Suppressor macrophage (primary cell): ENCODE measurements at places on chromosomes 1 and 21.
A peak's percentile ranks its signal among the peaks of the same experiment; 100 is the strongest.

DNA sequence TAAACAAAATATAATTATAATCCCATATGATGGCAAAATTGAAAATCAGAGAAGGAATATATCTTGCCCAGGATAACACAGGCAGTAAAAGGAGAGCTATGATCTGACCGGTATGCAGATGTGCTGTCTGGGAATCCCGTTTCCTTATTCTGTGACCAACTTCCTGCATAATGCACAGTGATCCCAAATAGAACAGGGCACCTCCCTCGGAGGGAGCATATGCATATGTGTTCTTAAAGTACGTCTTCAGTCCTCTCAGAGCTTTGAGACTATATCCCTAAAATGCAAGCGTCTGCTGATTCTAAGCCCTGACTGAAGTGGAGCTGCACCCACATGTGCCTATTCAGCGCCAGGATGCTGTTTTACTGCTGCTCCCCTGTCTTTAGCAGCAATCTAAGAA lies 366.1 kb upstream of the PTBP2 start:
- DNase-seq: no peak

GRCh38 chr1:41742219-41742618 lies 176.5 kb downstream of the HIVEP3 start:
- peak; percentile 79 for DNase-seq

DNA sequence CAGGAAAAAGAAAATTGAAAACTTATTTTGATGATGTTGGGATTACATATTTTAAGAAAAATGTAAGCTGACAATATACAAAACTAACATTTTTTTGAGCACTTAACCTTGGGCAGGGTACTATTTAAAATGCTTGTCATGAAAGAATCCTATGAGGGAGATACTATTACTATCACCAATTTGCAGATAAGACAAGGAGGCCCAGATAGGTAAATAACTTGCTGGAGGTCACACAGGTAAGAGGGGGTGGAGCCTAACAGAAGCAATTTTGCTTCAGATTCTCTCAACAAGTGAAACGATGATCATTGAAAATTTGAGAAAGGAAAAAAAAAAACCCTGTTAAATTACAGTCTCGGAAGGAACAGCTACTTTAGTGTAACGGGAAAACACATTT lies 1.2 kb downstream of the GART start:
- no peak for DNase-seq

DNA sequence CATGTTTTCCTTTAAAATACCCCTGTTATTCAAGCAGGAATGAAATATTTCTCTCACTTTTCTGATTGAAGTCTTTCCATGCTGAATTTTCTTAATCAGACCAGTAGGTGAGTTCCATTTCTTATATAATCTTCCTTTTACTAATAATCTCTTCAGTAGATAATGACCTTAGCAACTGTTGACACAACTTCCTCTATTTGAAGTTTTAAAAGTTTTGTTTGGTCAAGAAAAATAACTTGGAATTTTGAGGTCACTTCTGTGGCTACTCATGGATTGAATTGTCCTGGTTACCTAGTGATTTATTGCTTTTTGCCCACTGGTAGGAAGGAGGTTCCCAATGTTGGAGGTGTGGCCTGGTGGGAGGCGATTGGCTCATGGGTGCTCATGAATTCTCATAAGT lies 70.6 kb upstream of the PAXBP1 start:
- no peak for DNase-seq

- peak; percentile 6 for DNase-seq
These were observed 28.9 kb upstream of the EFCAB14 start for GRCh38 chr1:46747683-46748288.

DNA sequence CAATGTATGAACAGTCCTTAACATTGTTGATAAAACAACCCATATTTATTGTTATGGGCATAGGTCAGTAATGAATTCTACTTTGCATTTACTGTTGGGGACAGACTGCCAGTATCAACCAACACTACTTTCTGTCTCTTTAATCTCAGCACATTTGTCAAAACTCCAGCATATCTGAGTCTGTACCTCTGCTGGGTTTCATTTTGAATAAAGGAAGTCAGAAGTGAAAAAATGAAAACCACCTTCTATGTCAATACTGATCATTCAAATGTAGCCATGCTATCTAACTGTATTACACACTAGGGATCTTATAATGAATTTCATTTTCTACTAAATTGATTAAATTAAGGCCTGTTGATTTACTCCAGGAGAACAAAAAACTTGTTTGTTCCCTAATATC lies 24.2 kb upstream of the CXADR start:
- DNase-seq: no peak

DNA sequence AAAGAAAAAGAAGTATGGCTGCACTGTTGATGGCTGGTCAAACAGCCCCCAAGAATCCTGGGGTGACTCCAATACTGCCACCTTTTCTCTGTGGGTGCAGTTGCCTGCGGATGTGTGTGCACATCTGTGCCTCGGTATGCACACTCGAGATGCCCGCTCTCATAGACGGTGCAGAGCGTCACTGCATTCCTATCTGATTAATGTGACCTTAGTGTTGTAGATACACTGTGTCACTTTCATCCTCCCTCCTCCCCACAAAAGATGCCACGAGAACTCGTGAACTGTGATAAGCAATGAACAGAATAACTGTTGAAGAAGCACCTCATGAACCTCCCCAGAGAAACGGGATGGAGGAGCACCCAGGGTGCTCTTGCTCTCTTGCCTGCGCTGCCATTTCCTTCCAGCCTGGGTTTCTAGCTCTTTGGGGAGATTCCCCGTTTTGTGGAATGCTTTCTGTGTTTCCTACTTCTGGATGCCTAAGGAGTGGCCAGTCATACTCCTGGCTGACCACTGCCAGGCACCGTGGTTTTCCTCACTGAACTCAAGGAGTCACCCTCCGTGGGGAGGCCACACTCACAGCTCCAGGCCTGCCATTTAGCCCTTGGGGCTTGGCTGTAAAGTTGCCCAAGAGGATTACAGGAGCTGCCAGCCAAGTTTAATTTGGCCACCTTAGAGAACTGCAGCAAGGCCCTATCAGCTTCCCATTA lies 32.0 kb downstream of the NTPCR start:
- DNase-seq: no peak

DNA sequence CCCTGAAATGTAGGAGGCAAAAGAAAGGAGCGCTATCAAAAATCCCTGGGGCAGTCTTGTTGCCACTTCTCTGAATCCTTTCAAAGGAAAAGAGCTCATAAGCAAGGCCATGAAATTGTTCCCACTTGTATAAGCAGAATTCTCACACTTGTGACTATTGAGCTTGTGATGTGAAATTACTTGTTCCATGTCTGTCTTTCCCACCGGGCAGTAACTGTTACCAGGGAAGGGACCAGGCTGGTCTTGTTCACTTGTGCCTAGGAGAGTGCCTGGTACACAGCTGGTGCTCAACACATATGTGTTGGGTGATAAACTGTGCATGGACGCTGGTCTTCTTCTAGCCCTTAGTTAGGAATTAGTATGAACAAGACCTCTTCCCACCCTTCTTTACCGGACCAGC lies 150.6 kb downstream of the CDC7 start:
- DNase-seq: no peak
